ENCODE measurements at places on chromosomes 13 and 19.

DNA sequence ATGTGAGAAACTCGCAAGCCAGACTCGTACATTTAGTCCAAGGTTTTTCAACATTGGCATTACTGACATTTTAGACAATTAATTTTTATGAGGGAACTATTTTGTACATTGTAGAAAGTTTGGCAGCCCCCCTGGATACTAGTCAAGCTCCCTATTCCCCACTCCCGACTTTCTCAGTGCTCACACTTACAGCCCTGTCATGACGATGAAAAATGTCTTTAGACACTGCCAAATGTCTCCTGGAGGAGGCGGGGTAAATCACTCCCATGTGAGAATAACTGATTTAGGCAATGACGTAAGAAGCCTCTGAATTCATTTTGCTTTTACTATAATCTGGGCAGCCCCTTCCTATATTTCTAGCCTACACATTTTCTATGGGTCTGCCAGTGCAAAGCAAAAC lies 535.8 kb upstream of the KLHL1 start:
- no peak for DNase-seq

- no peak for DNase-seq
Observed at GRCh38 chr13:101327871-101328270, 88.4 kb downstream of the NALCN start.

DNA sequence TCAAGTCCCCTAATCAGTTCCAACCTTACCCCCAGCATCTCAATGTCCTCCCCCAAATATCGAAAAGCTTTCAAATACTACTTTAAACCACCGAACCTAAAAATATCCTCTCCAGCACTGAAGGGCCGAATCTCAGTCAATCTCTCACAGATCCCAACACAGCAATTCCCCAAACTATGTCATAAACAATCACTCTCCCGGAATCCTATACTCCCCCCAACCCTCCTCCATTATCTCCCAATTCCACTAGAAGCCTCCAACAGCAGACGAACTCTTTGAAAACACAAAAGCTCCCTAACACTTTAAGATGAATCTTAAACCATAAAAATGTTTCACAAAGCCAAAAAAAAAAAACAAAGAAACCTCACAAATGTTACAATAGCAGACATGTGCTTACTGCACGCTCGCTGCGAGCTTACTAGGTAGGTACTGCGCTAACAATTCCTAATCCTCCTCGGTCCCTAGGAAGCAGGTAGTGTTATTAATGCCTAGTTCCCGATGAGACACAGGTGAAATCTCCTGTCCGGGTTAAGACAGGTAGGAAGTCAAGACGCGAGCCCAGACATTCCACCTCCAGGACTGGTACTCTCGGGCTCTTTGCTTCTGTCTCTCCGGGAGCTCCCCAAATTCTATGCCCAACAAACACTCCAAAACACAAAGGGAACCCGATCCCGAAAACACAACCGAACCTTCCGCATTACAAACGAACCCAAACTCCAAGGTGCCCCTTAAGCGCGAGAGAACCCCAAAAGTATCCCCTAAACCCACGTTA lies 14.2 kb downstream of the FBXO46 start:
- peak; percentile 53 for DNase-seq

GRCh38 chr19:48452289-48453190 lies 2.8 kb upstream of the KCNJ14 start:
- DNase-seq = no peak

DNA sequence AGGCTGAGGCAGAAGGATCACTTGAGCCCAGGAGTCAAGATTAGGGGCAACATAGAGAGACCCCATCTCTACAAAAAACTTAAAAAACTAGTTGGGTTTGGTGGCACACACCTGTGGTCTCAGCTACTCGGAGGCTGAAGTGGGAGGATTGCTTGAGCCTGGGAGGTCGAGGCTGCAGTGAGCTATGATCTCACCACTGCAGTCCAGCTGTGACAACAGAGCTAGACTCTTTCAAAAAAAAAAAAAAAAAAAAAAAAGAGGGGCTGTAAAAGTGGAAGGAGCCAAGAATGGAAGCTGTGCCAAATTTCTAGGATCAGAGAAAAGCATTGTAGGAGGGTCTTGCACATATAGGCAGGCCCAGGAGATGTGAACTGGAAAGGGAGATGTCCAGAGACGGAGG lies 9.6 kb downstream of the DNASE2 start:
- DNase-seq = no peak

GRCh38 chr13:27792393-27793218 lies at the start of gene GSX1:
TSS of gene GSX1 (plus strand) at chr13:27792483. CDS start at chr13:27792691, 208 bp downstream.
- peak; percentile 64 for DNase-seq

DNA sequence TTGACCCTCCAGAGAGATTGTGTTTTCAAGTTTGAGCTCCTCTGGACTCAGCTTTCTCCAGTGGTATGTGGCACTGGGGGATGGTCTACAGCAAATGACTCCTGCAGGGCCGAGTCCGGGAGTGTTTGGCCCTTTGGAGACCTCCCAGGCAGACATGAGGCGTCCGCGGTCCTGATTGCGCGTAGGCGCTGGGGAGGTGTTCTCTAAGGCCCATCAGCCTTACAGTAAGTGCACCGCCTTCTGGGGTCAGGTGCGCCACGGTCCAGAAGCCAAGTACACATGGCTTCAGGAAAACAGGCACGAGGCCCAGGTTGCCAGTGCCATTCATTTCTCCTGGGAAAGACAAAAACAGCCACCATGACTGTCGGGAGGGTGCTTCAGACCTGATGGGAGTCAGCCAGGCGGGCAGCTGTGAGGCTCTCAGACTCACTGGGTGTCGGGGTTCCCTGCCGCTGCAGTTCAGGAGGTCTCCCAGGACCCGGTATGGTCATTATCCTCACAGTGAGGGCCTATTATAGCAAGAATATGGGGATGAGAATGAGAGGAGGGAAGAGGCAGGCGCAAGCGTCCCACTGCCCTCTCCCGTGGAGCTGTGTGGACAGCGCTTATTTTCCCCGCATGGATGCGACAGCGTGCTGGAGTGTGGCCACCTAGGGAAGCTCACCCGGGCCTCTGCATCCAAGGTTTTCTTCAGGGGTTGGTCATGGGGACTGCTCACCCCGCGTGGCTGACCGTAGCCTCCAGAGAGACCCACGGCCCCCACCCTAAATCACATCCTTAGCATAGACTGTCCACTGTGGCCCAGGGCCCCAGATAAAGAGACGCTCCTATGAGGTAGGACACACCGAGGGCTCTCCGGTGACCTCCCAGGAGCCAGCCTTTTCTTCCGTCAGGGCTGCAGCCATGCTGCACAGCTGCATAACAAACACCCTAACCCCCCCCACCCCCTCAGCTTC lies 21.8 kb downstream of the CCDC8 start:
- no peak for DNase-seq

GRCh38 chr19:14450168-14450874 lies 17.2 kb downstream of the PKN1 start:
- DNase-seq = peak; percentile 23

- peak; percentile 5 for DNase-seq
Observed at GRCh38 chr13:24097064-24097463, 63.5 kb upstream of the SPATA13 start.

- DNase-seq = no peak
Observed at GRCh38 chr13:76213423-76213904, 577.3 kb downstream of the LMO7 start.

GRCh38 chr19:44891016-44891882 lies at the start of gene TOMM40:
TSS of gene TOMM40 (plus strand) at chr19:44891254. CDS start at chr19:44891416, 162 bp downstream.
- DNase-seq = peak; percentile 100

DNA sequence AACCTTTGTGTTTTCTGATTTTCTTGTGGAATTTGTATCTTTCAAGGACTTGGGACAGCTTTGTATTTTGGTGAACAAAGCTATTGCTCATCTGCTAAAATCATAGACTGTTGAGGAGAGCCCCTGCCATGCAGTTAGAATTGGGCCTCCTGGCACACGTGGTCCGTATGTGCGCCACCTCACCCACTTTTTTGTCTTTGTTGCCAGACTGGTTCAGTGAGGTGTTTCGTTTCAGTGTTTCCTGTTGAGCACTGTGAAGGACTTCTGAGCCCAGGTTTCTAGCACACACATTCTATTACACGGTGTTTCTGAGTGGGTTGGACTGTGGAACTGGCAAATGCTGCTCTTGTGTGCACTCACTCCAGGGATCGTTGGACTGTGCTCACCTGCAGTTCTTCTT lies 37.6 kb upstream of the RNF113B start:
- no peak for DNase-seq

DNA sequence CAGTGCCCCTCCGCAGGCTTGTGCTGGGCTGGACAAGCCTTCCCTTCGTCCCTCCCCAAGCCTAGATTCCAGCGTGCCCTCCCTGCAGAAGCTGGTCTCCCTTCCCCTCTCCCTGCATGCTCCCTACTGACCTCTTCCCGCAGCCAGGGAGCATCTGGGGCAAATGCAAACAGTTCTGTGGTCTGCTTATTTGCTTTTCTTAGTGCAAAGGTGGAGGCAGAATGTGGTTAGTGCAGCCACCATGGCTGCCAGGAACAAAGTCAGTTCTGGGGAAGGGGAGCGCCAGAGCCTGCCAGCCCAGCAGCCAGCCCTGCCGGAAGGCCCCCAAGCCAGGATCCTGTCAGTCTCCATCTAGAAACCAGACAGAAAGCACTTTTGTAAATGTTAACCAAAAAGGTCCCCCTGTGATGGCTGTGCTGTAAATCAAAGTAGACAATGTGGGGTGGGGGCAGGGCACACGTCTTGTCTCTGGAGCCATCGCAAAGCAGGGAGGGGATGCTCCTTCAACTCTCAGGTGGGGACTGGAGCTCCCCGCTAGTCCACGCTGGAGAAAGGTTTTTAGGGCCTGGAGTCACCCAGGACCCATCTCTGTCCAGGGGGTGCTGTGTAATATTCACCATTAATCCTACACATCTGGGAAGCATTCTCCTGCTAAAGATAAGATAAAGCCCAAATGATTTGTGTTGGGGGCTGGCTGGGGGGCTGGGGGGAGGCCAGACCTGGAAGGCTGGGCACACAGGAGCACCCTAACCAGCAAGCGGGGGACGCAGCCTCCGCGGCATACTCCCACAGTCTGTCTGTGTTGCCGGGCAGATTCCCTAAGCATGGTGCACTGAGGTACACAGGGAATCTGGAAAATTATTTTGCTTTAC lies 30.9 kb downstream of the SERP2 start:
- no peak for DNase-seq

- no peak for DNase-seq
Observed at GRCh38 chr13:47588676-47589075, 412.4 kb downstream of the SUCLA2 start.

- DNase-seq = no peak
Observed at GRCh38 chr19:56718231-56718630, 46.7 kb upstream of the ZNF835 start.

- no peak for DNase-seq
Observed at GRCh38 chr13:38204556-38204955, 145.1 kb upstream of the UFM1 start.

DNA sequence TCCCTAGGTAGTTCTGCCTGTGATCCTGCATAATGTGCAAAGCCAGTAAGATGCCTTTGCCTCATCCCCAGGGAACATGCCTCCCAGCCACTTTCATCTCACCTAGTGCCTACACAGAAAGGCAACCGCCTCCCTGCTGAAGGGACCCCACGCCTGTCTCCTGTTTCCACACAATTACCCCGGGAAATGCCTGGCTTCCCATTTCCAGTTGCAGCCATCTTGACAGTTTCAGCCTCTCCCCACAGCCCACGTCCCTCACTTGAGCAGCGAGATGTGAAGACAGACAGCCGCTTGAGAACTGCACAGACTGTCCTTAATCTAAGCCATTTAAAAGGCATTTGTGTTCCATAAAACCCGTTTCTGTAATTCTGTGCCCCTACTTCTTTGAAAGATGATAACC lies 4.7 kb upstream of the UQCRFS1 start:
- no peak for DNase-seq

DNA sequence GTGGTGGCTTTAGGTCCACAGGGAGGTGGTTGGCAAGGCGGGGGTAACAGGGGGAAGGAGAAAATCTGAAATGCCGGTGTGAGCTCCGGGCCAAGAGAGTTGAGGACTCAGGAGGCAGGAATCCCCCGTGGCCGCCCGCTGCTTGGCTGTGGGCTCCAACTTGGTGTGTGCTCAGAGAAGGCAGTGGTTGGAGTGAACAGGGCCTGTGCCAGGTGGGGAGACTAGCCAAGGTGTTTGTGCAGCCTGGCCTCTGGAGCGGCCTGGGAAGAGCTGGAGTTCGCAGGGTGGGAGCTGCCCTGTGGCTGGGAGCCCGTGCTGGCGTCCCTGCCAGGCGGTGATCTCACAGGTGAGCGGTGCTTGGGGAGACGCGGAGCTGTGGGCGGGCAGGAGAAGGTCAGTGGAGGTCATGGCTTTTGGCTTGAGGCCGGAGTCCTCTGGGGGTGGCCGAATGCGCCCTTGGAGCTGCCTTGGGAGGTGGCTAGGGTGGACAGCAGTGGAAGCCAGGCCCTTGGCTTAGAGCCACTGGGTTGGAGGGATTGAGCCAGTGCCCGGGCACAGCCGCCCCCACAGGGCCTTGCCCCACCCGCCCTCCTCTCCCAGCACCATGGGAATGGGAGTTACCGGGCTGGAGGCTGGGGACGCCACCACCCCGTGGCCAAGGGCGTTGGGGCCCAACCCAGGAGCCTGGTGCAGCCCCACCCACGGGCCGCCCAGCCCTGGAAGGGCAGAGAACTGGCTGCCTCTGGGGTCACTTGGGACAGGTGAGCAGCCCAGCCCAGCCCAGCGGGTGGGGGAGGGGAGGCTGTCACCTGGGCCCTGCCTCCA lies 7.1 kb upstream of the CIRBP start:
- peak; percentile 64 for DNase-seq

GRCh38 chr19:48330012-48330681 lies 4.8 kb downstream of the EMP3 start:
- DNase-seq = no peak

DNA sequence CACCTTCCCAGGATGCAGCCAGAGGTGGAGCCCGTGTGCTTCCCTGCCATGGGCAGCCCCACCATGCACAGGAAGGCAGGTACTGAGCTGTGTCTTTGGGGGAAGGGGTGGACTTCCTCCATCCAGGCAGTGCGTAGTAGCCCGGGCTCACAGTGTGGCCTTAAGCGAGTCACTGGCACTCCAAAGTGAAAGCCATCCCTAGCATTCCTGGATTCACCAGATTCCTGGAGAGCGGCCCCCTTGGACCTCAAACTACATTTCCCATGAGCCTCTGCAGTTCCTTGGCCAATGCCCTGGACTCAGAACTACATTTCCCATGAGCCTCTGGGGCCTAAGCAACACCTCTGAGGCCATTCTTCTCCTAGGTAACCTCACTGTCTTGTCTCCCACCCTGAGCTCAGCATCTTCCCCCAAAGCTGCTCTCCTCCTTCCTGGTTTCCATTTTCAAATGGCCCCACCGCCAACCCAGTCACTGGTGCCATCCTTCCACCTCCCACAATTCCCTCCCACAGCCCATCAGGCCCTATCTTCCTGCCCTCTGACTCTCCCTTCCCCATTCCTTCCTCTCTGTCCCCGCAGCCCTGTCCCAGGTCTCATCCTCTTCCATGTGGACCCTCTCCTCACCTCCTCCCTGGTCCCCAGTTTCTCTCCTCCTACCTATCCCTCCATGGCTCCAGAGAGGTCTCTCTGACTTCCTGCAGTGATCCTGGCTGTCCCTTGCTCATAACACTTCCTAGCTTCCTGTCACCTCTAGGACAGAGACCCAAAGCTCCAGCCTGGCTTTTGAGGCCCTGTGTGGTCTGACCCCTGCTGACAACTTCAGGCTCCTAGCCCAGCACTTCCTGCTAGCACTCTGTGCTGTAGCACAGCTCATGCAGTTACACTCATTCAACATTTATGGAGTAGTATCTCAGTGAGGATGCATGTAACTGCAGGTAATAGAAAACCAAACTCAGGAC lies at the start of gene C19orf81:
C19orf81 (plus strand) TSS at position 13 of the 959 bp plus-strand sequence; CDS start at position 13, 0 bp downstream.
- no peak for DNase-seq

- peak; percentile 39 for DNase-seq
Observed at GRCh38 chr19:12000152-12000981, 35.1 kb downstream of the ZNF433 start.

GRCh38 chr13:24280720-24281119 lies 28.7 kb upstream of the C1QTNF9 start:
- no peak for DNase-seq

- no peak for DNase-seq
Observed at GRCh38 chr19:9640956-9641355, 19.9 kb upstream of the ZNF561 start.

- DNase-seq = no peak
Observed at GRCh38 chr19:6587998-6588507, 2.9 kb downstream of the CD70 start.
